ENCODE measurements at places on chromosomes 2 and 18. TPM values are rescaled to one million over a fixed set of nuclear protein-coding genes. Genes with fewer than 3 reads are reported as not detected.

DNA sequence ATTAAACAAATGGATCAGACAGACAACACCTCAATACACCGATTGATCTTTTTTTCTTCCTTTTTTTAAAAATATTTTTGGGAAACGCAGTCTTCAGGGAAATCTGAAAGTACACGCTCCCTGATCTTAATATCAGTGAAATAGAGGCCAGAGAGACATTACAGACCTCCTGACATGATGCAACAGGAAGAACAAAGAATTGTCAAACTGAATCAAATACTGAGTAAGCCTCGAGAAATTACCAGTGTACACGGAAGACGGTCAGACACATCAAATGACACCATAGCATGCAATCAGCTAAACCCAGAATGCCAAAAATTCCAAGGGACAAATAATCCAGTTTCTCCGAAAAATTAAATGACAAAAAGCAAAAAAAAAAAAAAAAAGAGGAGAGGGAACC, 80.2 kb upstream of the NFU1 start:
- H3K27me3 ChIP-seq = no peaks in the 10 kb centered on the region
- H3K36me3 ChIP-seq = peaks cover 9% of the 10 kb centered on the region
- no peaks in the 10 kb centered on the region for H3K4me1 ChIP-seq

Gene SPR
- not detected for polyA plus RNA-seq

Gene MSTN
- not detected for polyA plus RNA-seq

DNA sequence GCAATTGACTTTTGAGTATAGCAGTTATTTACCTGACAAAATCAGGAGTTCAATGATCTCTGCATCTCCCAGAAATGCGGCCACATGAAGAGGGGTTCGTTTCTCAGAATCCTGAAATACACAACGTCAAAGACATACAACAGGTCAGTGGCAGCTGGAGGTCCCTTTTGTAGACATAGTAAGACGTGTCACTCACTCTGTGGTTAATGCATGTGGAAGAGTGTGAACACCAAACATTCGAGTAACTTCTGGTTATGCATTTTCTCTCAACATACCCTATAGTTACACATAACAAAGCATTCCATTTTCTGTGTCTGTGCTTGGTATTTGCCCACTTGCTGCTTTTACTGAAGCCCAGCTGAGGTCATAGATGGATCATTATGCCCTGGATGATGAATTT, 163.6 kb downstream of the ANKRD44 start:
- no peak overlapping the region for H3K4me3 ChIP-seq
- no peaks in the 10 kb centered on the region for H3K27me3 ChIP-seq
- H3K36me3 ChIP-seq = no peaks in the 10 kb centered on the region
- no peak for DNase-seq
- peaks cover 88% of the 10 kb centered on the region for H3K4me1 ChIP-seq
- H3K27ac ChIP-seq = peak overlapping the region; percentile 82
